ENCODE measurements at places on chromosomes 7 and 10. TPM values are rescaled to one million over a fixed set of nuclear protein-coding genes. Genes with fewer than 3 reads are reported as not detected.

GRCh38 chr10:29658984-29659965 lies 24.5 kb upstream of the SVIL start:
- peak; percentile 65 for DNase-seq

- DNase-seq = no peak
Measured at GRCh38 chr10:132271458-132272230, 36.1 kb downstream of the STK32C start.

DNA sequence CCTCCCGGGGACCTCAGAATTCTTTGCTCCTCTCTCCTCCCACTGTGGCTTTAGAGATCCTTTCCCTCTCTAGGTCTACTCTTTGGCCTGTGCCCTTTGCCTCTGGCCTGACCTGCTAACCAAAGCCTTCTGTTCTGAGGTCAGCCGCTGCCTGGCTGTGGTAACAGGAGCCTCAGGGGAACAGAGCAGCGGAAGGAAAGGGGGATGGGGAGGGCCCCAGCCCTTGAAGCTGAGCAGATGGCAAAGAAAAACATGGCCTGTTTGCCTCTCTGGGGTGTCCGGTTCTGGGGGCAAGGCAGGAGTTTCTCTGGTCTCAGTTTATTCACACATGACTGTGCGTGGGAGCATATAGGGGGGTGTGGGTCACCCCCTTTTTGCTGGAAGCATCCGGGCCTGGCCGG lies 28.2 kb downstream of the COL26A1 start:
- peak; percentile 62 for DNase-seq

- no peak for DNase-seq
Measured at GRCh38 chr10:21944727-21945386, 58.7 kb downstream of the DNAJC1 start.

GRCh38 chr7:41692251-41692650 lies 10.6 kb downstream of the INHBA start:
- no peak for DNase-seq

DNA sequence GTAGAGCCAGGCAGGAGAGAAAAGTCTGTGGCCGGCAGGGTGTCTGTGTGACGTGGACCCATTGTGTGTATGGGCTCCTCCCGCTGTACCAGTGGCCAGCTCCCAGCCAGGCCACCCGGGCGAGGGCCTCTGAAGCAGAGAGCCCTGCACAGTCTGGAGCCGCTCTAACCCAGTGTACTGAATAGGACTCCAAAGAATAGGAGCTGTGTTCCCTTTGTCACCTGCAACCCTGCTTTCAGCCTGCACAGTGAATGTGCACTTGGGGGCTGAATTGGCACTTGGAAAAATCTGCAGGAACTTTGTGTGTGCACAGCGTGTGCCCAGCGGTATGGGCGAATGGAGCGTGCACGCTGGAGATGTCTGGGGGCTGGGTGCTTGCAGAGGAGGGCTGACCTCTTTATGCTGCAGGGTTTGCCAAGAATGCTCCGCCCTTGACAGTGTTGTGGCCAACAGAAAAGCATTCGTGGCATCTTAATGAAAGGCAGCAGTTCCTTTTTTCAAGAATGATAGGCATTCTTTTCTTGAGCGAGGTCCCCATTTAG lies 216.2 kb downstream of the AUTS2 start:
- no peak for DNase-seq

DNA sequence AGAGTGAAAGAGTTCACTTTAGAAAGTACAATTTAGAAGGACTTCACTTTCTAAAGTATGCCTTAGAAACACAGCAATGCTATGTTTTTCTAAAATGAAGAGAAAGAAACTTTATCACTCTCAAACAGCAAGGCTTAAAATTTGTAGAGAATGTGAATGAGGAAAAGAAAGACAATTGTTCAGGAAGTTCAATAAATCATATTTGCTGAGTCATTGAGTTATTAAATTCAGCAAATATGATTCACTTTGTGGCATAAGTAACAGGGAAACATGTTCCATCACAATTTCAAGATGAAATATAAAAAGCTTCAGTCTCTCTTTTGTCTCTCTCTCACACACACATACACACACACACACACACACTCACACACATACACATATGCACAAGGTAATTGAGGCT lies 187.9 kb downstream of the PCDH15 start:
- DNase-seq = no peak

GRCh38 chr7:45645141-45645969 lies 71.2 kb downstream of the ADCY1 start:
- no peak for DNase-seq

- peak; percentile 79 for DNase-seq
Measured at GRCh38 chr10:6068422-6068821, 6.3 kb upstream of the IL2RA start.

DNA sequence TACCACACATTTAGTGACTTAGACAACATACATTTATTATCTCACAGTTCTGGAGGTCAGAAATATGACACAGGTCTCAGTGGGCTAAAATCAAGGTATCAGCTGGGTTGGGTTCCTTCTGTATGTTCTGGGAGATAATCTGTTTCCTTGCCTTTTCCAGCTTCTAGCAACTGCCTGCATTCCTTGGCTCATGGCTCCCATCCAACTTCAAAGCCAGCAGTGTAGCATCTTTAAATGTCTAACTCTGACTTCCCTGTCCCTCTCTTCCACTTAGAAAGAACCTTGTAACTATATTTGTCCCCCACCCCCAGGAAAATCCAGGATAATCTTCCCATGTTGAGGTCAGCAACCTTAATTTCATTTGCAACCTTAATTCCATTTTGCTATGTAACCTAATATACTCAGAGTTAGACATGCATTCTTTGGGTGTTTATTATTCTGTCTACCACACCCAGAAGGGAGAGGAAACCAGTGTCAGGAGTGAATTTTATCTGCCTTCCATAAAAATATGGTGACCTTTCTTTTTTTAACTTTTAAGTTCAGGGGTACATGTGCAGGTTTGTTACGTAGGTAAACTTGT lies 57.3 kb upstream of the SMIM30 start:
- no peak for DNase-seq

DNA sequence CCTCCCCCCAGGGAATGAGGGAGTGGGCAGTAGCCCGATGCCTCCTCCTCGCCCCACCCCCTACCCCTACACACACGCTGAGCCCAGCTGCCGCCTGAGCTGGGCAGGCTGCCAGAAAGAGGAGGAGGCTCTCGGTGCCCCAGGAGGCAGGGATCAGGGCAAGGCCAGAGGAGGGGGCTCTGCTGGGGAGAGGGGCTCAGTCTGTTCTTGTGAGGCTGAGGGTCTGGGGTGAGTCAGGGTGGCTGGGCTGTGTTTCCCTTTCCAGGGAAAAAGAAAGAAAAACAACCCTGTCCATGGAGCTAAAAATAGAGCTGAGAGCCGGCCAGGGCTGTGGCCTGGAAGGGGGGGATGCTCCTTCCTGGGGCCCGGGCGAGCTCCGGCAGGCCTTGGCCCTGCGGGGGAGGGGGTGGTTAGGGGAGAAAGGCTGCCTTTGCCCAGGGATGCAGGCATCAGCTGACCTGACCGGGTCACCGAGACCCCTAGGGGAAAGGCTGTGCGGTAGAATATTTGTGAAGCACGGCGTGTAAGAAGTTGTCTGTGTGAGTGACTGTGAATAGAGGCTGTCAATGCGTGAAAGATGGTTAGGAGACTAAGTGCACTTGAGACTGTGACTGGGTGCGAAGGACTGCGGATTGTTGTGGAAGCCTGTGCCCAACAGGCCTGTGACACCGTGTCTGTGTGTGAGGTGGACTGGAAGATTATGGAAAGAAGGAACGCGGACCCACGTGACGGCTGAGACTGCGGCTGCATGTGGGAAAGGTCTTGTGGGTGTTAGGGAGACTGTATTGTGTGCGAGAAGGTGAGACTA lies 1.2 kb upstream of the LZTS2 start:
- peak; percentile 65 for DNase-seq

GRCh38 chr10:132065491-132066105 lies at the start of gene JAKMIP3:
Gene JAKMIP3, plus strand, starts transcription at chr10:132065946. Its CDS starts 38,863 bp downstream, at chr10:132104809.
- DNase-seq = no peak

The CDH23 gene
- total RNA-seq = 4.0 TPM

The ERCC6 gene
- total RNA-seq = 16.8 TPM

The GRB10 gene
- total RNA-seq = 4.4 TPM

The CCDC136 gene
- 6.8 TPM for total RNA-seq

The NRP1 gene
- total RNA-seq = 0.40 TPM
